ENCODE measurements at places on chromosomes 11 and 22.

DNA sequence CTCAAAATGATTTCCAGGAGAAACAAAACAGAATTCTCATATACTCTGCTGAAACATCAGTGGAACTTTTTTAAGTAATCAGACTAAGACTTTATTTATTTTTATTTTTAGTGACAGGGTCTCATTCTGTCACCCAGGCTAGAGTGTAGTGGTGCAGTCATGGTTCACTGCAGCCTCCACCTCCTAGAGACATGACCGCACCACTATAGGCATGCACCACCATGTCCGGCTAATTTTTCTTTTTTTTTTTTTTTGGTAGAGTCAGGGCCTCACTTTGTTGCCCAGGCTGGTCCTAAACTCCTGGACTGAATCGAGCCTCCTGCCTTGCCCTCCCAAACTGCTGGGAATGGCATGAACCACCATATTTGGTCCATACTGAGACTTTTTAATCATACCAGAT, 42.9 kb downstream of the PRDM10 start:
- DNase-seq, result no peak

DNA sequence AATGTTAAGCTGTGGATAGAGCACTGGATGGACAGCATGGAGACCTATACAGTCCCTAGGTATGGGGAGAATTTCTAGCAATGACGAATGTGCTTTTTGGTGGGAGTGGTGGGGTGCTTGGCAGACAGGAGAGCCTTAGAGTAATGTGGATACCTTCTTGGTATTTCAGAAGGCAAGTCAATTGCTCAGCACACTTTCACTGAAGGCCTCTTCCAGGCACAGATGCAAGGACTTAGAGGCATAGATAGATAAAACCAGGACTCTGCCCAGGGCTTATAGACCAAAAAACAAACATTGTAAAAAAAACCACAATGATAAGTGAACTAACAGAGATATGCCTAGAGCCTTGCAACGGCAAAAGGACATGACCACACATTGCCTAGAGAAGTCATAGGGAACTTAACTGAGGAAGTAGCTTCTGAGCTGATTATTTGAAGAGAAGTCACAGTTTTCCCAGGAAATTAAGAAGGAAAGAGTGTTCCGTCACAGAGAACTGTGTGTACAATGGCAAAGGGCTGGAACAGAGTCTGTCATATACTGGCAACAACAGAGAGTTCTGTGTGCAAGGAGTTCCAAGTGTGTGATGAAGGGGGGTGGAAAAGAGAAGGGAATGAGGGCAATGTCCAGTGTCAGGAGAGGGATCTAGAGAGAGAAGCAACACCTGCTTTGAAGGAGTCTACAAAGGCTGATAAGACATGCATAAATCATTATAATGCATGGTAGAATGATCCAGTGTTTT, 65.9 kb upstream of the PICALM start:
- no peak for DNase-seq

GRCh38 chr11:78653294-78653909, 78.7 kb upstream of the NARS2 start:
- no peak for DNase-seq

DNA sequence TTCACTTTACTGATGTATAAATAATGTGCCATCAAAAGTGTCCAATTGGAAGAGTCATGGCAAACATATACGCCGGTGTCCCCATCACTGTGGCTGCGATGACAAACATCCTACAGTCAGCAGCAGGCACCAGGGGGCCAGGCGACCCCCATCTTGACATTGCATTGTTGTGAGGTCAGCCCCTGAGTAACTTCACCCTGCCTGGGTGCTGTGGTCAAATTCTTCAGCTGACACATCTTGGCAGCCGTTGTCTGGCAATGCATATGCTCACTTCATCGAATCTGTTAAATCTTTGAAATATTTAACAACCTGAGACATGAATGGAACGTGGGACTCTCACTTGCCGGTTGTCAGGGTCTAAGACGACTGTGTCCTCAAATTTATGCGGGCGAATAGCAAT, 430.9 kb downstream of the BRD1 start:
- no peak for DNase-seq

DNA sequence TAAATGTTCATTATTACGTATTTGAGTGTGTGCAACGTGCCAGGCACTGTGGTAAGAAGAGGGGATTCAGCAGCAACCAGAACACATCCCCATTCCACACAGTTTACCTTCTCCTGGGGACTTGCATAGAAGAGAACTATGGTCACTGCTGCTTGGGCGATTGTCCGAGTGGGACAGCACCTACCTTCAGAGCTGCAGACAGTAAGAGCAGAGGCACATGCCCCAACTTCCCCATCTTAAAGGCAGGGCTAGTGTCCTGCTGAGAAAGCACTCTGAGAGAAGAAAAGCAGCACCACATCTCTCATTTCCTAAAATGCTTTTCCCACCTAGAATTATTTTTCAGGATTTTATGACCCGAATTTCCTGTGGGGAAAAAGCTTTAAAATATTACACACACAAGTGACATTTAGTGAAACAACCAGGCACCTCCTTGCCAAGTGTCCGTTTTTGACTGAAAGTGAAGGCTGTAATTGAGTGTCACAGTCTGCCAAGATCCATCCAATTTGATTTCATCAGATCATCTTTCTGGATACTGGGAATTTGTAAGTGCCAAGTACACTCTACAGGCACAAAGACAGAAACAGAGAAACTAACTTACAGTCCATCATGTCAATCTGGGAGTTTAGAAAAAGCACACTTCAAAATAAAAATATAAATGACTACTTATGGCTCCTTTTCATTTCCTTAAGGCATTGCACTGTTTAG, 24.6 kb downstream of the TRAF6 start:
- no peak for DNase-seq

GRCh38 chr11:12087075-12088004, 23.1 kb upstream of the MICAL2 start:
- no peak for DNase-seq

DNA sequence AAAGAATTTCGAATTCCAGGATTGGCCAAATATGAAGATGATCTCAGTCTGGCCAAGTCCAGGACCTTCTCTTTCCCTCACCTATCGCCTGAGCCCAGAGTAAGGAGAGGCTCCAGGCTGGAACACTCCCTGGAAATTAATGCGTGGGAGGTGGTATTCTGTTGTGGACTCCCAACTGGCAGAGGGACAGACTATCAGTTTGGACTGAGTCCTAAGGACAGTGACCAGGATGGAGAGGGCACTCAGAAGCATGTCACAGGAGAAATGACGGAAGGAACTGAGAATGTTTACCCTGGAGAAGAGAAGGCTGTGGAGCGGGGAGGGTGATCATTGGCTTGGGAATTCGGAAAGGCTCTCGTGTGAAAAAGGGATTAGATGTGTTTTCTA, 84.4 kb downstream of the RPL27A start:
- DNase-seq, result no peak

DNA sequence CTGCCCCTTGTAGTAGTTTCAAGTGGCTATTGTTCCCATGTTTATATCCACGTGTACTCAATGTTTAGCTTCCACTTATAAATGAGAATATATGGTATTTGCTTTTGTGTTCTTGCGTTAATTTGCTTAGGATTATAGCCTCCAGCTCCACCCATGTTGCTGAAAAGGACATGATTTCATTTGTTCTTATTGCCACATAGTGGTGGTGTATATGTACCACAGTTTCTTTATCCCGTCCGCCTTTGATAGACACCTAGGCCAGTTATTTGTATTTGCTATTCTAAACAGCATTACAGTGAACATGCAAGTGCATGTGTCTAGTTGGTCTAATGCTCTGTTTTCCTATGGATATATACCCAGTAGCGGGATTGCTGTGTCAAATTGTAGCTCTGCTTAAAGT, 6.8 kb downstream of the OR51B2 start:
- DNase-seq, result no peak

GRCh38 chr11:103699216-103699615, 337.2 kb upstream of the DDI1 start:
- DNase-seq, result no peak

DNA sequence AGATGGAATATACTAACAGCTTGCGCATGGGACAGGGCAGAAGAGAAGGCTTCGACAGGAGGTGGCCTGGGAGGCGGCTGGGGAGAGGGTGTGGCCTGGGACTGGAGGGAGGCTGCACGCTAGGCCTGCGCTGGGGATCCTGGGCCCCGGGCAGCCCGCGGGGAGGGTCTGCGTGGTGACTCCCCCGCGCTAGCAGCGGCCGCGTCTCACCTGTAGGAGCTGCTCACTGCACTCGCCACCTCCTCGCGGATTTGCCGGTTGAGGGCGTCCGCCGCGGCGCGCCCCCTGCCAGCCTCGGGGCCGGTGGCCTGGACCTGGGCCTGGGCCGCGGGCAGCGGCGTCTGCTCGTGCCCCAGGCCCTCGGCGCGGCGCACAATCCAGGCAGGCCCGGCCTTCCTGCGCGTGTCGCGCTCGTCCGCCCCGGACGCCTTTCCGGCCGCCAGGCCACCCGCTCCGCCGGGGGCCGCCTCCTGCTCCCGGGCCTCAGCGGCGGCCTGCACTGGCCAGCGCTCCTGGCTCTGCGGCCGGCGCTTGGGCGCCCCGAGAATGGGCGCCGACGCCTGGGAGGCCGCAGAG, 1.5 kb downstream of the MAP6 start:
- peak; percentile 29 for DNase-seq

GRCh38 chr11:70935006-70935768, 317.2 kb downstream of the SHANK2 start:
- no peak for DNase-seq

DNA sequence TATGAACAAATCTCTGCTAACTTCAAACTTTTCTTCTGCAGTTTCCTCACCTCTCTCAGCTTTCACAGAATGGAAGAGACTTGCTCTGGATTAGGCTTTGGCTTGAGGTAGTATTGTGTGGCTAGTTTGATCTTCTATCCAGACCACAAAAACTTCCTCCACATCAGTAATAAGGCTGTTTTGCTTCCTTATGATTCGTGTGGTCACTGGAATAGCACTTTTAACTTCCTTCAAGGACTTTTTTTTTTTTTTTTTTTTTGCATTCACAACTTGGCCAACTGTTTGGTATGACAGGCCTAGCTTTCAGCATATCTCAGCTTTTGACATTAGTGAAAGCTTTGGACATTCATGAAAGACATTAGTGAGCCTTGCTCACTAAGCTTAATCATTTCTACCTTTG, 47.5 kb upstream of the LRRC55 start:
- no peak for DNase-seq

DNA sequence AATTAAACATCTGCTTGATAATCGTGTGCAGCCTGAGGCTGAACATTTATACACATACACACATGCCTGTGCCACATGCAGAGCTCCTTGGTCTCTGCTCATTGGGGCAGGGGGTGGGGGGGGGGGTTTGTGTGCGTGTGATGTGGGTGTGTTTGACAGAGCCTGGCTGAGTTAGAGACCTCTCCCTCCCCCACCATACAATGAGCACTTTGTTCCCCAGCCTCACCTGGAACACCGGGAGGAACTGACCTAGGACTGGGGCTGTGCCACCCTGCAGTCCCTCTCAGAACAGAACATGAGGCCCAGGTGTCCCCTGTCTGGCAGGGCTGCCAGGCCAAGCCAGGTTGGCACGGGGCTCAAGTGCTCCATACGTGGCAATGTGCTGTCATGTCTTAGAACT, 96.6 kb downstream of the TP53I11 start:
- no peak for DNase-seq

GRCh38 chr11:5291207-5291838, 10.4 kb downstream of the OR51B4 start:
- DNase-seq, result no peak

DNA sequence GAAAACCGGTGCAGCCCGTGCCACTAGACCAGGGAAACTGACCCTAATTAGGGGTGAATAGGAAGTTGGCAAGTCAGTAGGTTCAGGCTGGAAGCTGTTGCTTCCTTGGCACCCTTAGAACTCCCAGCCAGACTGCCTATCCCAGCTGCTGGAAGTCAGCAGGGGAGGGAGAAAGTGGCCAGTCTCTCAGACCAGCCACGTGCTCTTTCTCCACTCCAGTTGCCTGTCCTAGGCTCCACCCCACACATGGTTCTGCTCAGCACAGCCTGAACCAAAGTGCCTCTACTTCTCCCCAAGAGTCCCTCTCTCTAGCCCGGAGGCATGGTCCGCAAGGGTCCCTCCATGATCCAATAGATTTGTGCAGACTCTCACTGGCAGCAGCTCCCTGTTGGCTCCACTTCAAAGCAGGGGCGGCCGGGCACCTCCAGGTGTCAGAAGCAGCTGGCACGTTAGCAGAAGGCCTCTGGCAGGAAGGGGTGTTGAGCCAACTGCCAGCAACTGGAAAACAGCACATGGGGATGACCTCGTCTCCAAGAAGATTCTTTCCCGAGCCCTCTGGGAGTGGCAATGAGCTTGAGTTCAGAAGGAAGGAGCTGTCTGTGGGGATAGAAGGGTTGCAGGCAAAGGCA, 27.7 kb downstream of the ARFGAP2 start:
- DNase-seq, result no peak

- no peak for DNase-seq
Observed at GRCh38 chr11:72807021-72807693, 7.1 kb upstream of the ATG16L2 start.

GRCh38 chr11:23555085-23555484, 694.8 kb upstream of the CCDC179 start:
- DNase-seq, result no peak

DNA sequence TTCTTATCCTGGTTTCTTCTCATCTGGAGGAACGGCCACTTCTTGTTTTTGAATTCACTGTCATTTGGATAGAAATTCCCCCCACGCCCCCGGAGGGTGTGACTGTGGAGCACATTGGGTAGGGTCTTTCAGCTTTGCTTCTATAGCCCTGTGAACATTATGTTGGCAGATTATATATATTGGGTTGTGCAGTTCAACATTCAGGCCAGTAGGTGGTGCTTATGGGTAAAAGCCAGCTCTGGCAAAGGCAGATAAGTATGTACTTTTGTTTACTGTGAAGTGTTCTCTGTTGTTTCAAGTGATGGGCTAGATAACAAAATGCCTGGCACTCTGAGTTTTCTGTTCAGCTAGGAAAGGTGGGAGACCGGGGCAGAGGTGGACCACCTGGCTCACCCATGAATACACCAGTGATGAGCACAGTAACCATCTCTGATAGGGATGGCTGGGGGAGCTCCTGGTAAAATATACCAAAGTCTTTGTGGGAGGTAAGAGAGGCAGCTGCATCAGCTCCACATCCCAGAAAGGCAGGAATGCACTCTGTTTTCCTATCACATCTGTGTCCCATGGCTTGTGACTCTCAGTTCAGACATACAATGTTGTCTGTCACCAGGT, 1348.2 kb upstream of the RAG2 start:
- DNase-seq, result peak; percentile 17
